ENCODE measurements at places on chromosomes 1 and 21.

GRCh38 chr1:68206848-68207689, 25.3 kb downstream of the WLS start:
- DNase-seq = peak; percentile 85

- DNase-seq = peak; percentile 78
Observed at GRCh38 chr1:27662707-27663393, 9.1 kb downstream of the IFI6 start.

- DNase-seq = no peak
Observed at GRCh38 chr1:86527306-86527705, 19.6 kb upstream of the CLCA4 start.

- no peak for DNase-seq
Observed at GRCh38 chr1:155125946-155126555, 1.6 kb upstream of the EFNA1 start.

DNA sequence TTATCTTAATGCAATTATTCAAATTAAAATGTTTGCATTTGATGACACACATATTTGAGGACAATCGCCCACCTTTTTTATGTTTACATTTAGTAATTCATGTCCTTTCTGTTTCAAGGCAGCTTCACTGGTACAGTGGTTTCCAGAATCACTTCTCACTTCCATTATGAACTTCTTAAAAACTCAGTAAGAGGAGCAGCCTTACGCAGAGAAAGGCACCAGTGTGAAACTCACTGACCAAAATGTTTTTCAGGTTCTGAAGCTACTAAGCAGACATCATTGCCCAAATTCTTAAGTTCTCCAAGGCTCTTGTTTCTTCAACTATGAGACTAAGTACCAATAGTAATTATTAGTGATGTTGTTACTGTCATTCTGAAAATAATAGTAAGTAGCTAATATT, 353.1 kb upstream of the CXADR start:
- DNase-seq = no peak

DNA sequence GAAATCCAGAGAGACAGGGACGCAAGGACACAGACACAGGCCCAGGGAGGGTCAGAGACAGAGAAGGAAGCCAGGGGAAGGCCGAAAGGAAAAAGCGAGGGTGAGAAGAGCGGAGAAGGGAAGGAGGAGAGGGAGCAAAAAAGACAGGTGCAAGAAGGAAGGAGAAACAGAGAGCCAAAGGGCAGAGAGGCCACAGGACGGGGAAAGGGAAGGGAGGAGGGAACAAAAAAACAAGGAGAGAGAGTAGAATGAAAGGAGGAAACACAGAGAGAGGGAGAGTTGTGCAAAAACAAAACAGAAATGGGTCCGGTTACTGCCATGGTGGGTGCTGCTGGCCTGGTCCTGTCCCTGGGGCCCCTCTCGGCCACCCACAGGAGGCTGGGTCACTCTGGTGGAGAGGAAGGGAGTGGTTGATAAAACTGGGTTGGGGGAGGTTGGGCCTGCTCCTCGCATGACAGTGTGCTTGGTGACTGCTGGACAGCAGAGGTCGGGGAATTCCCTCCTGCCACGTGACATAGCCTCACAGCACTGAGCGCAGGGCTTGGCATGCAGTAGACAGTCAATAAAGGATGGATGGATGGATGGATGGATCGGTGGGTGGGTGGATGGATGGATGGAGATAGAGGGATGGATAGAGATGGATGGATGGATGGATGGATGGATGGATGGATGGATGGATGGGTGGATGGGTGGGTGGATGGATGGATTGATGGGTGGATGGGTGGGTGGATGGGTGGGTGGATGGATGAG, 64.8 kb downstream of the RAP1GAP start:
- no peak for DNase-seq

DNA sequence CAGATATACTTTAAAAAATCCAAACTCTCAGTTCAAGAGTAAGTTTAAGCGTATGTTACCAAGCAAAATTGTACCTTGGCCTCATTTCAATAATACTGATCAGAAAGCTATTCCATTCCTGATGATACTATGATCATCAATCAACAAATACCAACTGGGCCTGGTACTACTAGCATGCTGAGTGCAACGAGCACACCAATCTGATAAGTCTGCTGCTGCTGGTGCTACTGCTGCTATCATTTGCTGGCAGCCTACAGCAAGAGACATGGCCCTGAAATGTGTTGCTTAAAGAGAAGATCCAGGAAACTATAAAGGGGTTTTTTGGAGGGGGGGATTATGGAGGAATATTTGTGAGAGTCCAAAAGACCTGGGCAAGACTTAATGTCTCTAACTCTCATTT, 39.7 kb downstream of the NME7 start:
- no peak for DNase-seq

DNA sequence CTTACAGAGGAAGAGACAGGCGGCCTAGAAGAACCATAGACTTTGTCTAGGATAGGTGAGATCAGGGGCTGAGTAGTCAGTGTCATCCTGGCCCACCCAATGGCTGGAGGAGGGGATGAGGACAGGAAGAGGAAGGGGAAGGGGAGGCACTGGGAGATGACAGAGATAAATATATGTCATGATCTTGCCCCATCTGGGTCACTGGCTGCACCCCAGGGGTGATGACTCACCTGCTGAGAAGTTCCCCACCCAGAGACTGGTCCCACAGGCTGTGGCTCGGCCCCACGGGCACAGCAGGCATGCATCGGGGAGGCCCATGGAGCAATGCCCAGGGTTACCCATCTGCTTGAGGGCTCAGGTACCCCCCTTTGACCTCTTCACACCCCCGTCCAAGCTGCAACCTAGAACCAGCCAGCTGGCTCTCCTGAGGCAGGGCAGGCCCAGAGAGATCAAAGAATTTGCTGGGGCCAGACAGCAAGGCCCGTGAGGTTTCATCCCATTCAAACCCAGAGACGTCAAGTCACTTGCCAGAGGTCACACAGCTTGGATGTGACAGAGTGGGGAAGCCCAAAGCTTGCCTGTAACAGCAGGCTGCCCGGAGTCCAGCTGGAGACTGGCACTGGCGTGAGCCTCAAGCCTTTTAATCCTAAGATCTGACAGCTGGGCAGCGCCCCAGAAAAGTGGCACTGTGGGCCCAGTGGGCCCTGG, 34.7 kb upstream of the CASZ1 start:
- no peak for DNase-seq

DNA sequence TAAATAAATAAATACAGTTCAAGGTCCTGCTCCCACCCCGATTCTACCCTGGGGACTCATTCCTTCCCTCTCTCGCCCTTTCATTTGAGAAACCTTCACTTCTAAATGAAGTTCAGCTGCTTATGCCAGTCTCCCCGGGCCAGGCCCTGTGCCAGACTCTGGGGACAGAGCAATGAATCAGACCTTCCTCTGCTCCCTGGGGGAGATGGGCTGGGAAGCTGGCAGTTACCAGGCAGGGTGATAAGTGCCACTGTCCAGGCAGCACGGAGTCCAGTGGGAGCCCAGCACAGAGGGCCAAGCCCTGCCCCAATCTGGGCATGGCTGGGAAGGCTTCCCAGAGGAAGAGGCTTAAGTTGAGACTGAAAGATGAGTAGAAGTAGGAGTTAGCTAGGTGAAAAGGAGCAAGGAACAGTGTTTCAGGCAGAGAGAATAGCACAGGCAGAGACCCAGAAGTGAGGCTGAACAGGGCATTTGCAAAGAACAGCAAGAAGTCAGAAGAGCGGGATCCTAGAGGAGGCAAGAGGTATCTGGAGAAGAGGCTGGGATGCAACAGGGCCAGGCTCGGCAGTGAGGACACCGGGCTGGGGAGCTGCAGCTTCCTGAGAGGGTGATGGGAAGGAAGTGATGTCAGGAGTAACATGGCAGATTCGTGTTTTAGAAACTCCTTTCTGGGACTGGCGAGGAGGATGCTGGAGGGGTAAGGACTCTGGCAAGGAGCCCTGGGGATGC, 13.5 kb downstream of the KCNQ4 start:
- peak; percentile 44 for DNase-seq

GRCh38 chr1:194045416-194045815, 859.0 kb upstream of the B3GALT2 start:
- DNase-seq = peak; percentile 68

GRCh38 chr1:190098756-190099155, 378.9 kb downstream of the BRINP3 start:
- no peak for DNase-seq

DNA sequence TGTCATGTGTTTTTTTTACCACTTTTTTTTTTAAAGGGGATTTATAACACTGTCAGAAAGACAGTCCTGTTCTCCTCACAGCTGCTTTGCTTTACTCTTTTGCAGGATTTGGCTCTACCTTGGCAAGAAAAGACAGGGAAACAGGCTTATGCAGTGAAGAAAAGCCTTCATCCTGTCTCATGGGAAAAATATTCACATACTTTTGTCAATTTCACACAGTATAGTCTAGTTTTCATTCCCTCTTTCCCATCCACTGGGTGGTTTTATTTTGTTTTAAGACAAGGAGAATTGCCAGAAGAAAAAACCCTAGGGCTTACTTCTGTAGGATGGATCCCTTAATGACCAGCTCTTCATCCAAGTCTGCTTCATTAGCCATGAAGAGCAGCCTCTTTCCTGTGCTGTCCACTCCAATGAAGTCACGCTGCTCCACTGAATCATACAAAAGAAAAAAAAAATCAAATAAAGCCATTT, 60.0 kb downstream of the EIF2B3 start:
- DNase-seq = no peak

DNA sequence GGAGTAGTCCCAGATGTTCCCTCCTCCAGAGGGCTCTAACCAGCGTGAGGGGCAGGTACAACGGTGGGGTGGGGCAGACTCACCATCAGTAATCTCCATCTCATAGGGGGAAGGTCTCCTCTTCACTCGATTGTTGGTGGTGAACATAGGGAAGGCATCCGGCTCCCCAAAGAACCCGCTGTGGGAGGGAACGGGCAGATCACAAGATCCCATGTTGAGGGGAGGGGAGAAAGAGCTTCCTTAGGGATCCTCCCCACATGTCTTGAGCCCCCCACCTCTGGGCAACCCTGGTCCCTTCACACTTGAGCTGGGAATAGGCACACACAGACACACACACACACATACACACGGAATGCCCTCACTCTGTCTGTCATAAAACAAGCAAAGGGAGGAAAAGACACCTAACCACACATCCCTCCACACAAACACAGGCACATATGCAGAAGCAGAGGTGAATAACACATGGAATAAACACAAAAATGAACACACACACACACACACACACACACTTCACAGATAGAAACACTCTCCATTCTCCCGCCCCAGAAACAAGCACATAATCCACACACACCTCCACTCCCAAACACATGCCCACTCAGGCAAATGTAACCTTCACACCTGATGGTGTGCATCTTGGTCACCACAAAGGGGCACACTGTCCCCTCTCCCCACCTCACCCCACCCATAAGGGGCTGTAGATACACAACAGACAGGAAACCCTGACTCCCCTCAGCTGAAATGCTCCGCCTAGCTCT, 7.9 kb downstream of the TAL1 start:
- DNase-seq = no peak

GRCh38 chr1:50851034-50851433, 109.0 kb downstream of the FAF1 start:
- no peak for DNase-seq

DNA sequence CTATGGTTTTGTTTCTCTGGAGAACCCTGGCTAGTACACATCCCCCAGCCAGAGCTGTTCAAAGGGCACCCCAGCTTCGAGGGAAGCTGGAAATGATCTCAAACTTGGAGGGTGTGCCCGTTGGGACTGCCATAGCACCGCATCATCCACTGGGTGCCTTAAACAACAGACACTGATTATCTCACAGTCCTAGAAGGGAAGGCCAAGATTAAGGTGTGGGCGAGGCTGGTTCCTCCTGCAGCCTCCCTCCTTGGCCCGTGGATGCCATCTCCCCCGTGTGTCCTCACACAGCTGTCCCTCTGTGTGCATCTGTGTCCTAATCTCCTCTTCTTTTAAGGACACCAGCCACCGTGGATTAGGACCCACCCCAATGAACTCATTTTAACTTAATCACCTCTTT, 4.2 kb upstream of the IBA57 start:
- no peak for DNase-seq

- no peak for DNase-seq
Observed at GRCh38 chr1:225449261-225449660, 21.4 kb upstream of the LBR start.

GRCh38 chr1:83849191-83850061, 149.5 kb downstream of the TTLL7 start:
- DNase-seq = no peak

DNA sequence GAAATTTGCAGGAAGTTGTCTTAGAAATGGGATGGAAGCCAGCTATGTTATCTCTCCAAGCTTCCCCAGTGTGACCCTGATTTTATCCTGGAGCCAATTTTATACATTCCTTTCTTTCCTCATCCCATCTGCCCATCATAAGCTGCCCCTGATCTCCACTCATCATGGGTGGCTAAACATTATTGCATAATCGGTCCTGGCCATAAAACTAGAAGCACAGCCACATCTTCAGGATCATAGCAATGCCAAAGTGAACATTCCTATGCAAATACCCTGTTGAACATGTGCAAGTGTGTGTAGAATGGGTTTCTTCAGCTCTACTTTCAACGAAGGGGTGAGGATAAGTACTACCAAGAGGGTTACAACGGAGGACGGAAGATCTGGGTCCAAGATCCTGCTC, 50.6 kb upstream of the COG2 start:
- DNase-seq = no peak

GRCh38 chr1:12112711-12113161, 49.6 kb downstream of the TNFRSF8 start:
- no peak for DNase-seq

GRCh38 chr1:209107535-209107934, 476.0 kb upstream of the CAMK1G start:
- no peak for DNase-seq

- no peak for DNase-seq
Observed at GRCh38 chr1:54479841-54480524, 68.0 kb upstream of the ACOT11 start.

DNA sequence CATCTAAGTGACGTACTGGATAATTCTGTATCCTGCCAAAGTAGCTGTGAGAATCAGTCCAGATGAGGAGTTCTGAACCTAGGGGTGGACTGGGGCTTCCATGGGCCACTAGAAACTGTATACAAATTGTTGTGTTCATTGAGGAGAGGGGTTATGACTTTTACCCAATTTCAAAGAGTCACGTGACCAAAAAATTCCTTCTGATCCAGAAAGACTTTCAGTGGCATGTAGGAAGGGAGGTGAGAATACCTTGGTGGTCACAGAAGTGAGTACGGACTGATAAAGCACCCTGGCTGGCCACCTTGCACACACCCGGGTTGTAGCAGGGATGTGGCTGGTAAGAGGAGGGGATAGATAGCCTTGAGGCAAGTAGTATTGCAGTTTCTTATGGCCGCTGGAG, 60.4 kb downstream of the BCAR3 start:
- no peak for DNase-seq
